ENCODE measurements at places on chromosomes 7 and 10. TPM values are rescaled to one million over a fixed set of nuclear protein-coding genes. Genes with fewer than 3 reads are reported as not detected.

- DNase-seq, result peak; percentile 46
Observed at GRCh38 chr7:127769696-127770400, 117.9 kb downstream of the SND1 start.

DNA sequence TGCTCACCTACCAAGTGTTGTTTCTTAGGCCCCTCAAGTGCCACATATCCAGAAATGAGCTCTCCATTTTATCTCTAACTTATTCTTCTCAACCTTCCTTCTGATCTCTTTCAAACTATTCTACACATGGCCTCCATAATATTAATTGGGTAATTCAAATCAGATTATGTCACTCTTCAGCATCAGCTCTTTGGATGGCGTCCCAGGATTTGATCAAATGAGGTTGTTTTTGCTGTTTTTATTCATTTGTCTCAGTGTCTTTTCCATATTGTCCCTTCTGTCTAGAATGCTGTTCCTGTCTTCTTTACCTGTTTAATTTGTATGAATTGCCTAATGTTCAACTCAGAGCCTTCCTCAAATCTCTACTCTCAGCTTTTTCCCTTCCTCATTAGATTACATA lies 234.6 kb upstream of the CXCL12 start:
- no peak for DNase-seq

DNA sequence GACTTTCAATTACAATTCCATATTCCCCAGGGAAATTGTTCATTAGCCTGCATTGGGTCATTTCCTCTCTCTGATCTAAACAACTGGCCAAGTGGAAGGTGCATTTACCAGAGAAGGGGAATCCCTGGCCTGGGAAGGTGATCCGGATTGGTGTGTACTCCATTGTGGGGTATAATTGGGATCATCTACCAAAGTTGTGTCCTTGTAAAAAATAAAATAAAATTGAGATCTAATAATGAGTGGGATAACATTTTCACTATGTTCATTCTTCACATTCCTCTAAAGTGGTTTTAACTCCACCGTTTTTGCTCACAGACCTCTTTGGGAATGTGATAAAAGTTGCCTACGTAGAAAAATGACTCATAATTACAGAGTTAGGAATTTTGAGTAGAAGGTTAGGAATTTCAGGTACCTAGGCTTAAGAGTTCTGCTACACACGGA lies 22.8 kb downstream of the ARL5B start:
- DNase-seq, result no peak

GRCh38 chr7:116863936-116864500 lies 1.6 kb downstream of the CAPZA2 start:
- no peak for DNase-seq

GRCh38 chr10:69056129-69056528 lies 31.8 kb upstream of the SRGN start:
- DNase-seq, result no peak

- peak; percentile 81 for DNase-seq
Observed at GRCh38 chr10:96073722-96074121, 30.3 kb downstream of the CCNJ start.

PALD1 gene
- 0.40 TPM for total RNA-seq

GRCh38 chr7:29567174-29567573 lies 3.5 kb downstream of the PRR15 start:
- DNase-seq, result no peak

- no peak for DNase-seq
Observed at GRCh38 chr10:23886355-23886754, 322.6 kb upstream of the KIAA1217 start.

GRCh38 chr7:39271402-39271801 lies 293.7 kb downstream of the POU6F2 start:
- peak; percentile 53 for DNase-seq

DNA sequence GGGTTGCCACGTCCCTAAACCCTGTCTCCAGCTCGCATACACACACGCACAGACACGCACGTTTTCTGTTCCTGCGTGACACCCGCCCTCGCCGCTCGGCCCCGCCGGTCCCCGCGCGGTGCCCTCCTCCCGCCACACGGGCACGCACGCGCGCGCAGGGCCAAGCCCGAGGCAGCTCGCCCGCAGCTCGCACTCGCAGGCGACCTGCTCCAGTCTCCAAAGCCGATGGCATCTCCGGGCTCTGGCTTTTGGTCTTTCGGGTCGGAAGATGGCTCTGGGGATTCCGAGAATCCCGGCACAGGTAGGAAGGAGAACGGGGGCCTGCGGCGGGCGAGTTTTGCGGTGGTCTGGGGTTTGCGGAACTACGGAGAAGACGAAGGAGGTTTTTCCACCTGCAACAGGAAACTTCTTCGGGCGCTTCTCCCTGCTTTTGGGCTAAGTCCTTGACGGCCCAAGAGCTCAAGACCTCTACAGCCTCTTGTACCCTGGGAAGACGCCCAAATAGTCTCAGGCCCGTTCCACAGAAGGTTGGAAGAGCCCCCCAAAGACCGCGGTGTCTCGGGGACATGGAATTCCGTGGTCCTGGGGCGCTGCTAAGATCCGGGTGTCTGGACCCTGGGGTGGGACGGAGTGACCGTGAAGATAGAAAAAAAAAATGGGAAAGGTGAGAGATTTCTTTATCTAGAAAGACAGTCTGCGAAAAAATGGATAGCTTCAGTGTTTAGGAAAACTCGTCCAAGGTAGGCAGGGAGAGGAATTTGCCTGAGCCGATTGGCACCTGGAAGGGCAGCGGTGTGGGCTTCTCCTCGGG lies at the start of gene GAD2:
Gene GAD2 (plus strand): TSS at position 190 of the 811 bp plus-strand sequence. CDS start 36 bp downstream, at position 226.
- DNase-seq, result no peak

ITIH2 gene
- total RNA-seq, result not detected

DNA sequence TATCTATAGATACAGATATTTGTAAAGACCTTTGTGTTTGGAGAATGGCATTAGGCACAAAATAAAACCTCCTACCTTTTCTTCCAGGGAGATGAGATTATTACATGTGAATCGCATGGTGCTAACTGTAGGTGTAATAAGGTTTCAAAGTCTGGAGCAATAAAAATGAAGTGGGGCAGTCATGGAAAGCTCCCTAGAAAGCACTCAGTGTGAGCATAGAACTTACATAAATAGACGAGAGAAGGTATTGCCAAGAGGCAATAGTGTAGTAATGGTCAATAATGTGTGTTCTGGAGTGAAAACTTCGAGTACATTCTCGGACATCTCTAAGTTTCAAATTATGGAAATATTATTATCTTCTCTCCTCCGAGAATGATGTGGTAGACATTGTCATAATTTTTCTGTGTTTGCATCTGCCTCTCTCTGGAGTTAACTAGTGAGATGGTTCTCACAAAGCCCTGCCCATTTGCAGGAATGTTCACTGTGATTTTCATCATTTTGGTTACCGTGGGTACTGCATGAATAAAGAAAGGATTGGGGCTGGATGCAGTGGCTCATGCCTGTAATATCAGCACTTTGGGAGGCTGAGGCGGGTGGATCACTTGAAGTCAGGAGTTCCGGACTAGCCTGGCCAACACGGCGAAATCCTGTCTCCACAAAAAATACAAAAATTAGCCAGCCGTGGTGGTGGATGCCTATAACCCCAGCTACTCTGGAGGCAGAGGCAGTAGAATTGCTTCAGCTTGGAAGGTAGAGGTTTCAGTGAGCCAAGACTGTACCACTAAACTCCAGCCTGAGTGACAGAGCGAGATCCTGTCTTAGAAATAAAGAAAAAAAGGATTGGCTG lies 10.6 kb downstream of the VIM start:
- DNase-seq, result peak; percentile 88

EPHA1 gene
- total RNA-seq, result not detected

DNA sequence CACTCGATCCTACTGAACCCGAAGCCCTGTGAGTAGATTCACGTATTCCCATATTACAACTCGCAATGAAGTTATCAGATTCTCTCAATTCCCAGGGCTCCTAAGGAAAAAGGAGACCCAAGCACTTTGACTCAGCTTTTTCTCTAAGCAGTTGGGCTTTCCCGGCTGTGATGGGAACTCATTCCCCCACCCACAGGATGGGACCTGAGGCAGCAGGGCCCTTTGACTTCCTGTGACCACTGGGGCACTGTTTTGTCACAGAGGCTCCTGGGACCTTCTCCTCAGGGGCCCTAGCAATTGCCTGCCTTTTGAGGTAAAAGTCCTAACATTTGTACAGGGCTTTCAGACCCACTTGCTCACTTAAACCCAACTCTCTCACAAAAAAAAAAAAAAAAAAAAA lies 122.8 kb upstream of the PDLIM1 start:
- no peak for DNase-seq

DNA sequence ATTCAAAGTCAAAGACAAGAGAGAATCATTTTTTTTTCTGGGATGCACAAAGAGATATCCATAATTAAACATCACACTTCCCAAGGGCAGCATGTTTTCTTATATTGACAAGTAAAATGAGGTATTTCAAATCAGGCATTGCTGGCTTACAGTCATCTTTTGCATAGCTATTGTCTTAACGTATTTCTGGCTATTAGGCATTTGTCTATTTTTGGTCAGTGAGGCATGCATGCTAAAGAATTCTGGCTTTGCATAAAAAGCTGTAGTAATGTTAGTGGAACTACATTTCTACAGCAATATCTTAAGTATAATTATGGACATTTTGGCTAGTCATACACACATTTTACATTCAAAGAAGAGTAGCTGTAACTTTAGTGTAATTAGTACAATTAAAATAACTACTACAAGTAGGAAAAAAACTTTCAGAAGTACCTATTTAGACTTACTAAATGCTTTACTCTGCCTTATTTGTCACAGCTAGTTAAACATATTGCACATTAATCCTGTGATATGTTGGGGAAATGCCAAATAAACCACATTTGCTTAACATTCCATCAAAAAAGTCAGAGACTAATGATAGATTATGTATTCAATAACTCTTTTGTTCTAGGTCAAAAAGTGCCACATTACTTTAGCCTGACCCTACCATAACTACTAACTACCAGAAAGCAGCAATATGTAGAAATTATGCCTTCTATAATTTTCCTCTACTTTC lies 76.4 kb downstream of the RELN start:
- no peak for DNase-seq

DNA sequence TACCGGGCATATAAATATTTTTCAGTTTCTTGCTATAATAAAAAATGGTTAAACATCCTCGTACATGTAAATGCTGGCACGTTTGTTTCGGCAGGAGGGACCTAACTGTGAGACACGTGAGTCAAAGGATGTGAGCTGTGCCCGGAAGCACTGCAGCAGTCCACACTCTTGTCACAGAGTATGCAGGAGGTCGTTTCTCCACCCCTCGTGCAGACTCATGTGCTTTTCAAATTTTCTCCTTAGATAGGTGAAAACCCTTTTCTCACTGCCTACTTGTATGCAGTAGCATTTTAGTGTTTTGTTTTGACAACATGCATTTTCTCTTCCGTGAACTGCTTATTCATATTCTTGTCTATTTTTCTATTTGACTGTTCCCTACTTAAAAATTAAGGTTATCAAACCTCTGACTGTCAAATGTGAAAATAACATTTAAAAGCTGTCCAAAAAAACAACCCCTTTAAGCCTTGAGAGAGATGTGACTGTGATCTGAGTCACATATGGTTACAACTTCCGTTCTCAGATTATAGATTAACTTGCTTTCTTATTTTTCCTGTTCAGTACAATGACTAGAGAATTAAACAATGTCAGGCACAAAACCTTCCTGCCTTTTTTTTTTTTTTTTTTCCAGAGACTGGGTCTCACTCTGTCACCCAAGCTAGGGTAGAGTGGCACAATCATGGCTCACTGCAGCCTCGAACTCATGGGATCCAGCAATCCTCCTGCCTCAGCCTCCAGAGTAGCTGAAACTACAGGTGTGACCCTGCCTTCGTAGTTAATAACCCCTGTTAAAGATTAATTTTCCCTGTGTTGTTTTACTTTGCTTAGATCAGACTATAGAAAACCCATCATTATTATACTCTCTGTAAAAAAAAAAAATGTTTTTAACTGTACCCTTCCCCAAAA lies 45.1 kb downstream of the DPY19L1 start:
- peak; percentile 46 for DNase-seq

OR9A2 gene
- total RNA-seq, result not detected

DNA sequence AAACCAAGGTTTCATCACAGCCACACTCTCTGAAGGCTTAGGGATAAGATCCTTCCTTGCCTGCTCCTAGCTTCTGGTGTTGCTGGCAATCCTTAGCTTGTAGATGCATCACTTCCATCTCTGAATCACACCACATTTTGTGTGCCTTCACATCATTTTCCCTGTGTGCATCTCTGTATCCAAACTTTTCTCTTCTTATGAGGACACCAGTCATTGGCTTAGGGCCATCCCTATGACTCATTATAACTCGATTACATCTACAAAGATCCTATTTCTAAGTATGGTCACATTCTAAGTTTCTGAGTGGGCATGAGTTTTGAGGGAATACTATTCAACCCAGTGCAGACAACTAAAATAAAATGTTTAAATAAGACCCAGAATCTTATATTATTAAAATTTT lies 121.7 kb downstream of the C7orf25 start:
- peak; percentile 26 for DNase-seq

TRPV5 gene
- total RNA-seq, result not detected

- peak; percentile 59 for DNase-seq
Observed at GRCh38 chr7:45033261-45033930, 33.4 kb downstream of the CCM2 start.

GRCh38 chr7:2610898-2611297 lies 20.9 kb upstream of the TTYH3 start:
- DNase-seq, result no peak

DRGX gene
- not detected for total RNA-seq

MDFIC gene
- 67.0 TPM for total RNA-seq

VIPR2 gene
- total RNA-seq, result not detected

NPTX2 gene
- 3,060 TPM for total RNA-seq

DNA sequence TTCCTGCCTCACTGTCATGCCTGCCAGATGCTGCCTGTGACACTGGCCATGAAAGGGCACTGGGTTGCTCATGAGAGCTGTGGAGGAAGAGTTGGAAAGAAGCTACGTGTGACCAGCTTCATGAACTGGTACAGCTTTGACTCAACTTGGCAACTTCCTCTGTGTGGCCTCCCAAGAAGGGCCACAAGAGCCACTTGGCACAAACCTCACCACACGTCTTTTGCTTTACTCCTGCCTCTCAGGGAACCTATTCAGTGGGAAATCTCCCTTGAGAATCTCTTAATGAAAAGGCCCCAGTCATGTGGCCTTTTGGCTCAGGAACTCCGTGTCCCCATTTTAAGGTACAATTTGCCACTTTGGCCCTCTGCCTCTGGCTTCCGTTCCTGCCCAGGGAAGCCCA lies 54.5 kb downstream of the FRMD4A start:
- DNase-seq, result no peak

DNA sequence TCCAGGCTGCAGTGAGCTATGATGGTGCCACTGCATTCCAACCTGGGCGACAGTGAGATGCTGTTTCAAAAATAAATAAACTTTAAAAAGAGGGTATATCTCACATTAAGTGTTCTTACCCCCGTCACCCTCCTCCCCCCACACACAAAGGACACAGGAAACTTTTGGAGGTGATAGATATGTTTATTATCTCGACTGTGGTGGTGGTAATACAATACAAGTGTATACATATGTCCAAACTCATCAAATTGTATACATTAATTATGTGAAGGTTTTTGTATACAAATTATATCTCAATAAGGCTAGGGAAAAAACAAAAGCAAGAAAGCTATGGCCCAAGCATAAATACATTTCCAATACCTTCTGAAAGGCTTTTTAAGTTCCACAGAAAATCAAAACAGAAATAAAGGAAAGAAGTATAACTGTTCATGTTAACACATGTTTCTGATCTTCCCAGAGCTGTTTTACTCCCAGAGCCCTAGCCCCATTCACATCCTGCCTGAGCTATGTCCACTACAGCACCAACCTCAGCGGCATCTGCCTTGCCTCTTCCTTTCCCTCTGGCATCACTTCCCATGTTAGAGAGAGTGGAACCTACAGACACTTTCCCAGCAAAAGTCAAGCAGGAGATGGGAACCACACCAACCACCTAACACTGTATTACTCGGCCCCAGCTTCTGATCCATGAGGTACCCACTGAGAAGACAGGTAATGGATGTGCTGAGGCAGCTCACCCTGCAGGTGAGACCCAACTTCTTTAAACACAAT lies 48.1 kb downstream of the SGMS1 start:
- no peak for DNase-seq
